Mesothelial cell of epicardium (in vitro differentiated cells): ENCODE measurements at places on chromosomes 13 and 19.
A peak's percentile ranks its signal among the peaks of the same experiment; 100 is the strongest.

- no peak for DNase-seq
Observed at GRCh38 chr13:71806886-71807285, 60.1 kb downstream of the DACH1 start.

- no peak for DNase-seq
Observed at GRCh38 chr19:51127755-51128154, 3.0 kb downstream of the SIGLEC9 start.

- DNase-seq: no peak
Observed at GRCh38 chr19:3153286-3154230, 17.7 kb downstream of the GNA15 start.

DNA sequence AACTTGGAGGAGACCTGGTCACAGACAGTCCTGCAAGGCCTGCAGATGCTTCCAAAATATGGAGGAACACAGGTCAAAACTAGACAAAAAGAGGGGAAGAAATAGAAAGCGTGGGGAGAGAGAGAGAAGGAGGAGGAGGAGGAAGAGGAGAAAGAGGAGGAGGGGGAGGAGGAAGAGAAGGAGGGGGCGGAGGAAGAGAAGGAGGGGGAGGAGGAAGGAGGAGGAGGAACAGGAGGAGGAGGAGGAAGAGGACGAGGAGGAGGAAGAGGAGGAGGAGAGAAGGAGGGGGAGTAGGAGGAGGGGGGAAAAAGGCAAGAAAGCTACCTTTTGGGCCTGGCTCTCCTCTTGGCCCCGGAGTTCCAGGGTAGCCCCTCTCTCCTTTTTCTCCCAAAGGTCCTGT lies 105.8 kb downstream of the COL4A1 start:
- no peak for DNase-seq

- no peak for DNase-seq
Observed at GRCh38 chr19:35487656-35488182, 2.5 kb downstream of the KRTDAP start.

DNA sequence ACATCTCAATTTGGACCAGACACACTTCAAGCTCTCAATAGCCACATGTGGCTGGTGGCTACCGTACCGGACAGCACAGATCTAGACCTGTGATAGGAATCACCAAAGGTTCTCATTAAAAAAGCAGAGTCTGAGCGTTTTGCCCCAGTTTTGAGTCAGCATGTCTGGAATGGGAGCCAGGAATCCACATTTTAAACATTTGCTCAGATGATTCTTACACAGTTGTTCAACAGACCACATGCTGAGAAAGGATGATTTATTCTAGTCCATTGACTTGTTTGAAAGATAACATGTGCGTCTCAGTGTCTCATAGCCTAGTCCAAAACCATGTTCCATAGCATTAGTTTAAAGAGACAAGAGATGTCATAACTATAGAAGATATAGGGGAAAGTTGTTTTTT lies 53.4 kb downstream of the FLT3 start:
- no peak for DNase-seq

GRCh38 chr19:41968751-41969595 lies 9.9 kb upstream of the RABAC1 start:
- no peak for DNase-seq

- peak; percentile 72 for DNase-seq
Observed at GRCh38 chr13:26929971-26930730, 169.6 kb upstream of the GPR12 start.

- DNase-seq: no peak
Observed at GRCh38 chr13:21242236-21242635, 65.8 kb downstream of the MRPL57 start.

- DNase-seq: peak; percentile 58
Observed at GRCh38 chr19:14072535-14073260, at the start of gene MISP3. TSS of gene MISP3 (plus strand) at chr19:14072786. CDS start at chr19:14073310, 524 bp downstream.

- no peak for DNase-seq
Observed at GRCh38 chr13:47813718-47814117, 187.4 kb downstream of the SUCLA2 start.

DNA sequence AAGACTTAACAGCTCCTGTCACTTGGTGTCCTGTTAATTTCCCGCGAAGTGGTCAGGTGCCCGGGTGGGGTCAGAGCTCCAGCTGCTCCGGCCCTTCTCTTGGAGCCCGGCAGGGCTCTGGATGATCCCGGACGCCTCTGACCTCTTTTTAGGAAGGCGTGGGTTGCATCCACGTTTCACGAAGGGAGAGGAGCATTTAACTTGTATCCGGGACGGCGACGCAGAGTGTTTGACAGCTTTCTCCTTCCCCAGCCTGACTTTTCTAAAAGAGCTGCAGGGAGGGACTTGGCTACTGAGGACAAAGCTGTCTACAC lies 656 bp downstream of the ZNF155 start:
- no peak for DNase-seq

DNA sequence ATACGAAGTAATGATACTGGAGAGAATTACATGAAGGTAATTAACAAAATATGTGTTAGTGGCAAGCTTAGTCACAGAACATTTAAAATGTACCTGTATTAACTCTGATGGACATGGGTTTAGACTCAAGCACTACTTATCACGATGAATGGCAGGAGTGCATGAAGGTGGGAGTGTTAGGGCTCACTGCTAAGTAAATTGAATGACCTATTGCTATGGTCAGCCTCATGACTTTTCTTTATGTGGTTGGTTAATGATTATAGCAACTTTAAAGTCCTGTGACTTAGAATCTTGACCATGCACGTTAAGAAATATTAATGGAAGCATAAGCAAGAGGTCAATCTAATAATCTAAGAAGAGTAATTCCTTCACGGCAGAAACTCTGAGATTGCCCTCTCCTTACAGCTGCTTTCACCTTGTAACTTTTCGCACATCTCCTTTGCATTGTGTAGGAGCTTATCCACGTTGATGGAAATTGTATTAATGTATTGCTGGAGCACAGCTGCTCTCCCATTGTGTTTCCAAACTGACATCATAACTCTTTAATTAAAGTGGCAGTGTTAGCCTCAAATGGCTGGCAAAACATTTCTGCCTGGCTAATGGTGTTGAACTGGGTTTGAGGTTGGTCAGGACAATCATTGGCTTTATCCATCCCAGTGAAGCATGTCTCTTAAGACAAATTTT lies 114.5 kb downstream of the RXFP2 start:
- DNase-seq: no peak

GRCh38 chr19:1070931-1071791 lies 4.2 kb downstream of the ARHGAP45 start:
- DNase-seq: no peak

GRCh38 chr19:1268226-1269064 lies 687 bp upstream of the CIRBP start:
- no peak for DNase-seq

- no peak for DNase-seq
Observed at GRCh38 chr13:99859178-99860177, 112.1 kb downstream of the ZIC5 start.
